ENCODE measurements at places on chromosomes 16 and 17.
A peak's percentile ranks its signal among the peaks of the same experiment; 100 is the strongest.

DNA sequence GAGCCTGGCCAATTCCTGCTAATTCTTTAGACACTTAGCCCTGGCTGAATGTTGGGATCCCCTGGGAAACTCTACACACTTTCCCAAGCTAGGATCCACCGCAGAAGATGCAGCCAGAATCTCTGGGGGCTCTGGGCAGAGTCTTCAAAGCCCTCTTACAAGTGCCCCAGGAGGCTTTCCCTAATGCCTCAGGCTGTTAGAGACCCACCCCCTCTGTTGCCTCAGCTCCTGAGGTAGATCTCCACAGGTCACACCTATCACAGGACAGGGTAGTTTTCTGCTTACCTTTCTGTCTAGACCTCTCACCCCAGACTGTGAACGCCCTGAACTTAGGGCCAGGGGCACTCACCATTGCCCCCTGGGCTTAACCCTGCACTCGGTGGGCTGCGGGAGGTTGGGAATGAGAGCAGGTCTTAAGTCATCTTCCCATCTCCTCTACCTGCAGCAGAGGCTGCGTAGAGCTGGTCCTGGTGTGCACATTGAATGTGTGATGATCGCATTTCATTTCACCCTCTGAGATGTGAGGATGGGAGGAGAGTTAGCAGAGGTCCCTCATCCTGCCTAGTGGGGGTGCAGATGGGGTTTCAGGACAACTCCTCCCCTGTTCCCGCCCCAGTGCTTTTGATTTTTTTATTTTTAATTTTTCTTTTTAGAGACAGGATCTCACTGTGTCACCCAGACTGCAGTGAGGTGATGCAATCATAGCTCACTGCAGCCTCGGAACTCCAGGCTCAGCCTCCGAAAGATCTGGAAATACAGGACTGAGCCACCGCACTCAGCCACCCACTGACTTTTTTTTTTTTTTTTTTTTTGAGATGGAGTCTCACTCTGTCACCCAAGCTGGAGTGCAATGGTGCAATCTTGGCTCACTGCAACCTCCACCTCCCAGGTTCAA is 89.0 kb upstream of the LHX1 start:
- H3K4me3 ChIP-seq, result no peak overlapping the region
- peaks cover 13% of the 10 kb centered on the region for H3K27me3 ChIP-seq
- no peaks in the 10 kb centered on the region for H3K36me3 ChIP-seq
- no peak for DNase-seq
- no peaks in the 10 kb centered on the region for H3K4me1 ChIP-seq

- H3K36me3 ChIP-seq, result no peaks in the 10 kb centered on the region
- H3K27ac ChIP-seq, result no peak overlapping the region
- H3K27me3 ChIP-seq, result no peaks in the 10 kb centered on the region
- H3K4me3 ChIP-seq, result no peak overlapping the region
- no peak for DNase-seq
- H3K4me1 ChIP-seq, result peaks cover 17% of the 10 kb centered on the region
Observed at GRCh38 chr17:27521281-27522027, 65.2 kb downstream of the KSR1 start.

GRCh38 chr16:47057630-47057993 is 84.1 kb upstream of the DNAJA2 start:
- H3K36me3 ChIP-seq, result no peaks in the 10 kb centered on the region
- H3K4me1 ChIP-seq, result no peaks in the 10 kb centered on the region
- no peak overlapping the region for H3K27ac ChIP-seq

DNA sequence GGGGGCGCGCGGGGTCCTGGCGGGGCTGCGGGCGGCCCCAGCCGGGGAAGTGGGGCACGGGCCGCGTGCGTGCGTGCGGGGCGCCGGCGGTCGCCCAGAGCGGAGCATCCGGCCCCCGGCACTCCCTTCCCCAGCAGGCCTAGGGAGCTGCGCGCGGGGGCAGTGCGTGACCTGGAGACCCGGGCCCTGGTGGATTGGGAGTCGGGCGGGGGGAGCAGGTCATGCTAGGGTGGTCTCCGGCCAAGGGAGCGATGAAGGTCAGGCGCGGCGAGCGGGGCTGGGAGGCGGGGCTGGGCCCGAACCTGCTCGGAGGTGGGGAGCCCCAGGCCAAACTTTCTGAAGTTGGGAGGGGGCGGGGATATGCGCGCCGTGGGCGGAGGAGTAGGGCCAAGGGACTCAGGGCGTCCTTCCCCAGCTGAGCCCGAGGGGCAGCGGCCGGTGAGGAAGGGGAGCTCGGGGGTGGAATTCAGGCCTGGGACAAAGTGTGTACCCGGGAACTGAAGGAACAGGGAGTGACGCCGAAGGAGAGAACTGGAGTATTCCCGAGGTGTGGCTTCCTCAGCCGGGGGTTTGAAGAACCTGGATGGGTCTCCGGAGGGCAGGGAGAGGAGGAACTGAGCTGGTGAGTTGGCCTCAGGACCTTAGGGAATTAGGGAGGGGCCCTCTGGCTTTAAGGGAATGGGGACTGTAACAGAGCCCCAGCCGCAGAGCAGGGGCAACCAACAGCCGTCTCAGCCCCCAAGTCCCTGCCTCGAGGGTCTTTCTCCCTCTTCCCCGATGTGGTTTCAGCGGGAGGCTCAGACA is 589 bp downstream of the XYLT2 start:
- peaks cover under 1% of the 10 kb centered on the region for H3K36me3 ChIP-seq
- no peaks in the 10 kb centered on the region for H3K4me1 ChIP-seq
- H3K27ac ChIP-seq, result no peak overlapping the region
- no peaks in the 10 kb centered on the region for H3K27me3 ChIP-seq
- H3K4me3 ChIP-seq, result peak overlapping the region; percentile 81

DNA sequence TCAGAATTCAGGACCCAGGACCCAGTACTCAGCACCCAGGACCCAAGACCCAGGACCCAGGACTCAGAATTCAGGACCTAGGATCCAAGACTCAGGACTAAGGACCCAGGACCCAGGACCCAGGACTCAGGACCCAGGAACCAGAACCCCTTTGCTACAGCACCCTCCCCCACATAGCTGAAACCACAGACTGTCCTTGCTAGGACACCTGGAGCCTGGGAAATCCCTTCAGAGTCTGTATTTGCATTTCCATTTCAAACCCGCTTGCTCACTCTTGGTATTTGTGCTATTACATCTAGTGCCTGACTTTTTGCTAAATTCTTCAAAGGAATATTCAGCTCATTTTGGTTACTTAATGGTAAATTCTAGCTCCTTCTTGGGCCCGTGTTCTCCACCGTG is 275.8 kb upstream of the MAF start:
- no peaks in the 10 kb centered on the region for H3K4me1 ChIP-seq
- no peak overlapping the region for H3K4me3 ChIP-seq
- H3K27me3 ChIP-seq, result no peaks in the 10 kb centered on the region
- no peak overlapping the region for H3K27ac ChIP-seq

- H3K27ac ChIP-seq, result no peak overlapping the region
- no peak for DNase-seq
- H3K4me3 ChIP-seq, result no peak overlapping the region
- H3K27me3 ChIP-seq, result peaks cover 13% of the 10 kb centered on the region
Observed at GRCh38 chr16:2333231-2333630, 7.3 kb downstream of the ABCA3 start.

GRCh38 chr17:82302991-82303943 is 14.1 kb downstream of the CD7 start:
- no peak overlapping the region for H3K27ac ChIP-seq
- peak overlapping the region; percentile 55 for H3K4me3 ChIP-seq
- H3K4me1 ChIP-seq, result peaks cover 85% of the 10 kb centered on the region
- no peaks in the 10 kb centered on the region for H3K27me3 ChIP-seq

DNA sequence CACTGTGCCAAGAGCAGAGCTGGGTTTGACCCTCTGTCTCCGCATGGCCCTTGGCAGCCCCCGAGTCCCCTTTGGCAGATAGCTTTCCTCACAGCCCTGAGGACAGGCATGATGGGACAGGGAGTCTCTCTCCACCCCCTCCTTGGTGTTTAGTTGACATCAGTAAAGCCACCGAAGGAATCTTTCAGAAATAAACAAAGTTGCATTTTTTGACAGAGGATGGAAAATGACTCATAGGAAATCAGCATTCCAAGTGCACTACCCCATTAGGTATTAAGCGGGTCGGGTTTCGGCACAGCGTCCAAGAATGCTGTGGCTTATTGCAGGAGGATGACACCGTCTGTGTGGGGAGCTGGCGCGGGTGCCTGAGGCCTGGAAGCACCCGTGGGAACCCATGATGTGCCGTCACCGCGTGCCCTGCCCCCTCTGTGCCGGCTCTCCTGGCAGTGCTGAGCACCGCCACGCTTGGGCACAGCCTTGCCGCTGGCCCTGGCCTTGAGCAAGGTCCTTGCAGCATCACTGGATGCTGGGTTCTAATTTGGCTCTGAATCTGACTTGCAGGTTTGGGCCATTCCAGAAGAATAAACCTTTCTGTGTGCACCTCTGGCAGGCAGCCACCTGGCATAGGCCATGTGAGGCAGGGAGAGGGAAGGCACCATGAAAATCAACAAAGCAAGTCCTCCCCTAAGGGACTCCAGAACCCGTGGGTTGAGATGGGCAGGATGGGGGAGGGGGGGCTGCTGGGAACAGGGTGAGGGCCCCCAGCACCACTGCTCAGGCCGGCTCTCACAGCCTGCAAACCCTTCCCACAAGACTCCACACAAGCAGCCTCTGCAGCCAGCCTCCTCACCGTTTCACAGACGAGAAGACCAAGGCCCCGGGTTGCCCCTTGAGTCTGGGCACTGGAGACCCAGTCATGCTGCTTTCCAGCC is 50.5 kb upstream of the ZNF469 start:
- H3K27ac ChIP-seq, result peak overlapping the region; percentile 76
- H3K4me3 ChIP-seq, result no peak overlapping the region
- DNase-seq, result peak; percentile 19
- H3K27me3 ChIP-seq, result no peaks in the 10 kb centered on the region
- H3K36me3 ChIP-seq, result no peaks in the 10 kb centered on the region

GRCh38 chr16:62548095-62548494 is 511.9 kb upstream of the CDH8 start:
- H3K4me3 ChIP-seq, result no peak overlapping the region
- no peak overlapping the region for H3K27ac ChIP-seq
- H3K27me3 ChIP-seq, result no peaks in the 10 kb centered on the region
- no peaks in the 10 kb centered on the region for H3K4me1 ChIP-seq
- no peak for DNase-seq
- no peaks in the 10 kb centered on the region for H3K36me3 ChIP-seq

DNA sequence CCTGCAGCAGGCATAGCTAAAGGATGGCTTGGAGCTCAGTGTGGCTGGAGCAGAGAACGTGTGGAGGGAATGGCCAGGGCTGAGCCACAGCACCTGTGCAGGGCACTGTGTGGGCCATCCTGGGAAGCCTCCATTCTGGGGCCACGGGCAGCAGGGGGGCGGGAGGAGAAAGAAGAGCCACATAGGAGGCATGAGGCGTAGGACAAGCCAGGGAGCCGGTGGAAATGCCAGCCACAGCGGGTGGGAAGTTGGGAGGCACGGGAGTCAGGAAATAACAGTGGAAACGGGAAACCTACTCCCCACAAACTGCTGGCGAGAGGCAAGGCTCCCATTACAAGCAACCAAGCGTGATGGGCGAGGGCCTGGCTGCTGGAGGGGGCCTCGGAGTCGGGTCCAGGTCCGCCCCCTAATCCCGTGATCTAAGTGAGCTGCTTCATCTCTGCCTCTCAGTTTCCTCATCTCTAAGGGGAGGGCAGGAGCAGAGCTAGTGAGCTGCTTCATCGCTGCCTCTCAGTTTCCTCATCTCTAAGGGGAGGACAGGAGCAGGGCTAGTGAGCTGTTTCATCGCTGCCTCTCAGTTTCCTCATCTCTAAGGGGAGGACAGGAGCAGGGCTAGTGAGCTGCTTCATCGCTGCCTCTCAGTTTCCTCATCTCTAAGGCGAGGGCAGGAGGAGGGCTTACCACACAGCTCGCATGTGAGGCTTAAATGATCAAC is 104.9 kb downstream of the ADCY9 start:
- H3K27me3 ChIP-seq, result peaks cover 6% of the 10 kb centered on the region
- H3K36me3 ChIP-seq, result no peaks in the 10 kb centered on the region
- no peak overlapping the region for H3K4me3 ChIP-seq
- DNase-seq, result no peak
- no peak overlapping the region for H3K27ac ChIP-seq

DNA sequence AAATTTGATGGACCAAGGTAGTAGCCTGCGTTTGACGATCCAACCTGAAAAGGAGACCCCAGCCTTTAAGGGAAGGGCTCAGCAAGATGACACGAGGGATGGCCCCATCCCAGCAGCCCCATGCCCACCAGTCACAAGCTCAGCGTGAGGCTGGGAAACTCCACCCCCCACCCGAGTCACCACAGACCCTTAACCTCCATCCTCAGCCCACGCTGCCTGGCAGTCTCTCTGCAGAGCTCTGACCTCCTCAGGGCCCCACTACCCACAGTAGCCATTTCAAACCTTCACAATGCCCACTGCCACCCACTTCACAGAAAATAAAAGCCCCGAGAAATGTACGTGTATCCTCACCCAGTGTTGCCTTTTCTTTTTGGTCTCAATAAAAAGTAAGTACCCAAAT is 18.7 kb downstream of the USP36 start:
- H3K4me3 ChIP-seq, result no peak overlapping the region
- peaks cover 10% of the 10 kb centered on the region for H3K36me3 ChIP-seq
- DNase-seq, result no peak
- H3K4me1 ChIP-seq, result peaks cover 16% of the 10 kb centered on the region

DNA sequence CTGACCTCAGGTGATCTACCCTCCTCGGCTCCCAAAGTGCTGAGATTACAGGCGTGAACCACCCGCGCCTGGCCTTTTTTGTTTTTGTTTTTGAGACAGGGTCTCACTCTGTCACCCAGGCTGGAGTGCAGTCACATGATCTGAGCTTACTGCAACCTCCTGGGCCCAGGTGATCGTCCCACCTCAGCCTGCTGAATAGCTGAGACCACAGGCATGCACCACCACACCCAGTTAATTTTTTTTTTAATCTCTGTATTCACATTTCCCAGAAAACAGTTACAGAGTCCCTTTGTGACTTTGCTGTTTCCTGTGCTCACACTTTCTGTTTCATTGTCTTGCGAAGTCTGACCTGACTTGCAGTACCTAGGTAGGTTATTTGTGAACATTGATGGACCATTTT is 2.7 kb downstream of the CLUAP1 start:
- no peaks in the 10 kb centered on the region for H3K36me3 ChIP-seq
- H3K4me1 ChIP-seq, result peaks cover 13% of the 10 kb centered on the region
- DNase-seq, result peak; percentile 23
- H3K27ac ChIP-seq, result no peak overlapping the region

- no peaks in the 10 kb centered on the region for H3K27me3 ChIP-seq
- H3K27ac ChIP-seq, result no peak overlapping the region
- peaks cover 8% of the 10 kb centered on the region for H3K36me3 ChIP-seq
- peak; percentile 26 for DNase-seq
- no peak overlapping the region for H3K4me3 ChIP-seq
Observed at GRCh38 chr17:78974635-78975591, 4.8 kb downstream of the LGALS3BP start.

GRCh38 chr17:74467221-74467951 is 952 bp downstream of the CD300A start:
- no peaks in the 10 kb centered on the region for H3K27me3 ChIP-seq
- peaks cover 54% of the 10 kb centered on the region for H3K4me1 ChIP-seq
- H3K27ac ChIP-seq, result peak overlapping the region; percentile 40
- no peak for DNase-seq

GRCh38 chr16:57377080-57377841 is 5.0 kb downstream of the CX3CL1 start:
- H3K27me3 ChIP-seq, result peaks cover 4% of the 10 kb centered on the region
- DNase-seq, result peak; percentile 72
- H3K4me1 ChIP-seq, result no peaks in the 10 kb centered on the region
- no peak overlapping the region for H3K27ac ChIP-seq
- H3K4me3 ChIP-seq, result no peak overlapping the region

- no peak overlapping the region for H3K4me3 ChIP-seq
- peak; percentile 85 for DNase-seq
- no peaks in the 10 kb centered on the region for H3K4me1 ChIP-seq
- peaks cover 7% of the 10 kb centered on the region for H3K27me3 ChIP-seq
Observed at GRCh38 chr16:29710227-29711219, 31.5 kb downstream of the QPRT start.

GRCh38 chr17:42040818-42041217 is 9.6 kb downstream of the C17orf113 start:
- H3K36me3 ChIP-seq, result no peaks in the 10 kb centered on the region
- no peak for DNase-seq
- no peak overlapping the region for H3K27ac ChIP-seq
- no peak overlapping the region for H3K4me3 ChIP-seq
- no peaks in the 10 kb centered on the region for H3K27me3 ChIP-seq
- no peaks in the 10 kb centered on the region for H3K4me1 ChIP-seq

All from common myeloid progenitor, CD34-positive (primary cell).